ENCODE measurements at places on chromosomes 5 and 9.
A peak's percentile ranks its signal among the peaks of the same experiment; 100 is the strongest.

GRCh38 chr9:70044490-70045307 lies 1.1 kb downstream of the MAMDC2 start:
- DNase-seq: no peak

DNA sequence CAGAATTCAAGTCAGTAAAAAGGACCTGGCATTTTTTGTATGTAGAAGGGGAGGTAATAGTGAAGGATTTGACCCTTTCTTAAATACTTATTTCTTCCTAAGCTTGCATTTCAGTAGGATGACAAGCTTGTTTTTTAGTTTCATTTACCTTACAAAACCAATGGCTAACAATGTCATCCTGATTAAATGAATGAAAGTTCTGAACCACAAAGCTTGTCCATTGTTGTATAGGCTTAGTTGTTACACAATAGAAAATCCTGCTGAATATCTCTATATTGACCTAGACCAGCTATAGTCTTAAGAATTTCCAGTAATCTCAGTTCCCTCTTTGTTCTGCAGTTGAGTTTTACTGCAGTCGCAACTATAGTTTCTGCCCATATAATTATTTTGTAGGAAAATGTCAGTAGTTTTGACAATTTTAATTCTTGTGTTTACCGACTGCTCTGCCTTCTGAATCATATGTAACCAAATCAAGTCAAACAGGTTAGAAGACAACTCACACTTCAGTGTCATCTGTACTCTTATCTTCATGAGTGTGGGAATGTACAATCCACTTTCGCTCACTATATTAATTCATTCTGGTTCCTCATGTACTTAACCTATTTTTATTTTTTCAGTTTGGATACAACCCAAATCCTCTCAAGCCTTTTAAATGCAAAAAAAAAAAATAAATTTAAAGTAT lies 195.7 kb downstream of the CD180 start:
- no peak for DNase-seq

GRCh38 chr5:150674341-150674821 lies 13.3 kb downstream of the MYOZ3 start:
- no peak for DNase-seq

- no peak for DNase-seq
Measured at GRCh38 chr9:127755061-127756060, 20.3 kb upstream of the TOR2A start.

- no peak for DNase-seq
Measured at GRCh38 chr5:134504629-134505300, 20.7 kb upstream of the JADE2 start.

DNA sequence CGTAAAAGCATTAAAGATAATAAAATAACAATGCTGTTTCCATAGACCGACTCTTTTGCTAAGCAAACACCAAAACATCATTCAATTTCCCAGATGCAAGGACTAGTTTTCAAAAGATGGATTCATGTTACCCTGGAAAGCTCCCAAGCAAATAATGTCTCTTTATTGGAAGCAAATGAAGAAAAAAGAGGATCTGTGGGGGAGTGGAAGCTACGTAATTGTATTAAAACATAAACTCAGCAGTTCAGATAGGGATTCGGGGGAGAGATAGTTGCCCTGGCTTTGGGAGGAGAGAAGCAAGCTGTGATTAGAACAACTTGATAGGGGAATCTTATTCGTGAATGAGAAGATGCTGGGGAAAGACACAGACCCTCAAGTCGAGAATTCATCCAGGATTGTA lies 491.0 kb upstream of the CLINT1 start:
- DNase-seq: no peak

- no peak for DNase-seq
Measured at GRCh38 chr9:69086769-69087168, 51.2 kb downstream of the FXN start.

DNA sequence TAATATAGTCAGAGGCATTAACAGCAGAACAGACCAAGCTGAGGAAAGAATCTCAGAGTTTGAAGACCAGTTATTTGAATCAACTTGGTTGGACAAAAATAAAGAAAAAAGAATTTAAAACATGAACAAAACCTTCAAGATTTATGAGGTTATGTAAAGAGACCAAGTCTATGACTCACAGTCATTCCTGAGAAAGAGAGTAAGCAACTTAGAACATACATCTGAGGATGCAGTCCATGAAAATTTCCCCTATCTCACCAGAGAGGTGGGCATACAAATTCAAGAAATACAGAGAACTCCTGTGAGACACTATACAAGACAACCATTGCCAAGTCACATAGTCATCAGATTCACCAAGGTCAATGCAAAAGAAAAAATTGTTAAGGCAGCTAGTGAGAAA lies 17.4 kb upstream of the C9orf72 start:
- no peak for DNase-seq

DNA sequence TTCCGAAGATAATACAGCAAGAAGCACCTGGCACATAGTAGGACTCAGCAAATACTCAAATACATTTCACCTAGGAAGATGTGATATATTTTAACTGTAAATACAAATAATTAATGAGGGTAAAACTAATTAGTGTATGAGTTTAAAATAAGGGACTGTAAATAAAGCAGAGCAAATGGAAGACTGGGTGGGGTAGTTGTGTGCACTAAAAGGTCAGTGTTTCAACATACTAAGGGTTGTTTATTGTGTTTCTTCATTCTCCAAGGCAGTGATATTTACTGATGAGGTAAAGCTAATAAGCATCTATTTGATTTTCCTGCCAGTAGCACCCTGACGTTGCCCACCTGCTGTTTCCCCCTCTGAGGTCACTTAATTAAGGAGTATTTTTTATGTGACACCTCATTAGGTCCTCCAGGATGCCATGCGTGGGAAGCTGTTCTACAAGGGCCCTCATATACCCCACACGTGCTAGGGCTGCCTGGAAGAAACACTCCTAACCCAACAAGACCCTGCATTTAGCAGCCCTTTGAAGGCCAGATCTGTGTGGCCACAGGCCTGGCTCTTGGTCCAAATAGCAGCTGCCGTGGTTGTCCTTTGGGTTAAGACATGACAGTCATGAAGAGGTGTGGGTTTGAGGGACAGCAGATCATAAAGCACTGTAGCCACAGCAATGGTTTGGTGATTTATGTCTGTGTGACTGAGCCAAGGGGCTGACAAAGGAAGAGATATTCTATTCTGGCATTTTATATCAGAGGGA lies 97.5 kb upstream of the RPS23 start:
- DNase-seq: no peak

- no peak for DNase-seq
Measured at GRCh38 chr5:45410304-45410995, 285.7 kb downstream of the HCN1 start.

GRCh38 chr9:115192280-115192679 lies 74.3 kb upstream of the TNC start:
- no peak for DNase-seq

- DNase-seq: no peak
Measured at GRCh38 chr5:124630767-124631704, 115.4 kb downstream of the ZNF608 start.

DNA sequence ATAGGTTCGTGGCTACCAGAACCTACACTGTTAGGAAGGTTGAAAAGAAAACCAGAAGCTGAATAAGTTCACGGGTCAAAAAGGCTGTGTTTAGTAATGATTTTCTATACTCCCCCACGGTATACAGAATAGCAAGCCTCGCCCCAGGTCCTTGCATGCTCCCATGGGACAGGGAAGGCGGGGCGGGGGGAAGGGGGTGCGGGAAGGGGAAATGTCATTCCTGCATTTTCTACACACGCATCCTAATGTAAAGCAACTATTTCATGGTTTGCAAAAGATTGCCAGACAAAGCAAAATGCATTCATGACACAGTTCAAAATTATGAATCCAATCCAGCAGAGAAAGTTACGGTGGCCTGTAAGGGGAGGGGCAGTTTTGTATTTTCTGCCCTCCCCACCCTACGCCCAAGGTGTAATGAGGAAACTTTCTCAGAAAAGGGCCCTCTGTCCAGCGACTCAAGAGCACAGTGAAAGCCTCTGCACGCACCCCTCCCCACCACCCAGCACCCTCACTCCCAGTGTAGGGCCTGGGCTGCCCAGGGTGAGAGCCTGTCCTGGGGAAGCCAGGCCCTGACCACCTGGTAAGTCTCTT lies 105.2 kb downstream of the ROR2 start:
- no peak for DNase-seq

DNA sequence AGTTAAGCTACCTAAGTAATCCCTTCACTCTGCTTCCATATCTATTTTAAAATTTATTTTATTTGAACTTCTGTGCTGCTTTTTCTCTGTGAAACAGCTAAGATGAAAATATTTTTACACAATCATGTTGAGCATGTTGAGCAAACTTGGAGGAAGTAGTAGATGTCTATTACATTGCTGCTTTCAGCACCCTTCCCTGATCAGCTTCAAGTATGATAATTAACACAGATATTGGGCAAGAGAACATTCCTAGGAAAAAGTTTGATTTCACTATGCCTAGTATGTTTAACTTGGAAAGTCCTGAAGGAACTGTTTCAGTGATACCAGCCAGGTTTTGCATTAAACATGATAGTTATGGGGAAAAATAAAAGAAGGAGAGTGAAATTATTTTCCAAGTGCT lies 283.6 kb downstream of the ELAVL2 start:
- DNase-seq: no peak

GRCh38 chr9:97933297-97933998 lies 4.5 kb downstream of the HEMGN start:
- DNase-seq: no peak

- no peak for DNase-seq
Measured at GRCh38 chr5:175700991-175701390, 43.1 kb downstream of the HRH2 start.

DNA sequence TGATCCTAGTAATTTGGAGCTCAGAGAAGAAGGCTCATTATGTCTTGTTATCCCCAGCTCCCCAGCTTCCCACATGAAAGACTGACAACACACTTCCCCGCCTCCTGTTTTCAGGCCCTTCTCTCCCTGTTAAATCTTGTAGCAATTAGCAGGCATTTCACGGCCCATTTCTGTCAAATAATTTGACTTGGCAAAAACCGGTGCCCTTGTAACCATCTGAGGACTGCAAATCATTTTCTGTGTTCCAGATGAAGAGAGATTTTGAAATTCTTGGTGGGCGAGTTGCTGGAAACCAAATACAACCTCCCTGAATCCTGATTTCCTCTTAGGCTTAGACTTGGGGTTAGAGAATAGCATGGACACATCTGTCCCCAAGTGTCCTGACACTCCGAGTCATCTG lies 109.7 kb downstream of the MSX2 start:
- DNase-seq: no peak

GRCh38 chr5:159322180-159322579 lies 8.1 kb downstream of the IL12B start:
- no peak for DNase-seq

- DNase-seq: no peak
Measured at GRCh38 chr9:134286471-134287245, 39.6 kb upstream of the RXRA start.

DNA sequence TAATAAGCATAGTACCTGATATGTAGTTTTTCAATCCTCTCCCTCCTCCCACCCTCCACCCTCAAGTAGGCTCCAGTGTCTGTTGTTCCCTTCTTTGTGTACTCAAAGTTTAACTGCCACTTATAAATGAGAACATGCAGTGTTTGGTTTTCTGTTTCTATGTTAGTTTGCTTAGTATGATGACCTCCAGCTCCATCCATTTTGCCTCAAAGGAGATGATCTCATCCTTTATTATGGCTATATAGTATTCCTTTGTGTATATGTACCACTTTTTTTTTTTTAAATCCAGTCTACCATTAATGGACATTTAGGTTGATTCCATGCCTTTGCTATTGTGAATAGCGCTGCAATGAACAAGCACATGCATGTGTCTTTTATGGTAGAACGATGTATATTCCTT lies 20.5 kb downstream of the POLK start:
- DNase-seq: no peak

DNA sequence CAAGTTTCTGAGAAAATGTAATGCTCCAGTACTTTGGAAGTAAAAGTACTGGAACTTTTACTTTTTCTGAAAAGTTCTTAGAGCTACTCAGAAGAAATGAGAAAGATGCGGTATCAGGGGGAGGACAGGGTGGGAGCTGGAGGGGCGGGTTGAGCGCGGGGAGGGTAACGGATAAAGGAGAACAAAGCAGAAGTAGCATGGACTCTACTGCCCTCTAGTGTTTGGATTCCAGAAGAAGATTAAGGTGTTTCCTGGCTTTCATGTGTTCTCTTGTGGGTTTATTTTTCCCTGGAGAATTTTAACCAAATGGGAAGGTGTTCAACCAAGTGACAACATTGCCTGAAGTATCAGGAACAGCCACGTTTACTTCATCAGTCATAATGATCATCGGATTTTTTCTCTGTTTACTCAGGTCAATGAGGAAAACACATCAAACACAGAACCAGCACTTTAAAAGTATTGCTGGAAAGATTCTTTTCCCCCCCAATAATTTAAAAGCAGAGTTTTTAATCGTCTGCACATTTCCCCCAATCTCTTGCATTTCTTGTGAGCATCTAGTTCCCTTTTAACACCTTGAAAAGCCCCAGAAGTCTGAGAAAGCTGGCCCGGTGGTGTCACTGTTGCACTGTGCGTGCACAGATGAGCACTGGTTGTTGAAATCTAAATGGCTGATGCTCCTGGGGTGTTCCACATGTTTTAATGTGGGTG lies 190.6 kb downstream of the MPDZ start:
- peak; percentile 48 for DNase-seq

DNA sequence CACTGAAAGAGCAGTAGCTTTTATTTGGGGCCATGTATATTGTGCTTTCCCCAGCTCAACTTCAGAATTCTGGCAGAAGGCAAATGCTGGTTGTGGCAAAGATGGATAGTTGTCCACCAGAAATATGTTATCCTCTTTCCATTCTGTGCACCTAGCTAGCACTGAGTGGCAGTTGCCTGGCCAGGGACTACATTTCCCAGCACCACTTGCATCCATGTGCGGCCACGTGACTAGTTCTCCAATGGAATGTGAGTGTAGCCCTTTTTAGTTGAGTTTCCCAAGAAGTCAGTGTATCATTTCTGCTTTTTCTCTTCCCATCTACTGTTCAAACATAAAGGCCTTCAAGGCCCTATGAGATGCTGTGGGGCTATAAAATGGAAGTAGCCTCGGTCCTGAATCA lies 354.0 kb upstream of the CLINT1 start:
- DNase-seq: no peak

DNA sequence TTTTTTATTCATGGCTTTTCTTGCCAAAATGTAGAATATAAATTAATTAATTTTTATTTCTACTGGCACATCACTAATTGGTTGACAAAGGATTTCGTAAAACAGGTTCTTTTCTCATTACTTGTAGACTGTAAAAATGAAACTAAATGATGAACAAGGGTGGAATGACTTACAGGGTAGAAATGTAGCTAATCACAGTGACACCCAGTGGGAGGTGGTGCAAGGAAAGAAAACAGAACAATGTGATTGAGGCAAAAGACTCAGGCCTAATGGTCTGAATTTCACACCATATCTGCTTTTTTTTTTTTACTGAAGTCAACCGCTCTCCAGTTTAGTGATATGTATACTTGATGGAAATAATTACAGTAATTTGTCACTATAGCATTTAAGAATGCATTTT lies 28.9 kb downstream of the GABRG2 start:
- no peak for DNase-seq

DNA sequence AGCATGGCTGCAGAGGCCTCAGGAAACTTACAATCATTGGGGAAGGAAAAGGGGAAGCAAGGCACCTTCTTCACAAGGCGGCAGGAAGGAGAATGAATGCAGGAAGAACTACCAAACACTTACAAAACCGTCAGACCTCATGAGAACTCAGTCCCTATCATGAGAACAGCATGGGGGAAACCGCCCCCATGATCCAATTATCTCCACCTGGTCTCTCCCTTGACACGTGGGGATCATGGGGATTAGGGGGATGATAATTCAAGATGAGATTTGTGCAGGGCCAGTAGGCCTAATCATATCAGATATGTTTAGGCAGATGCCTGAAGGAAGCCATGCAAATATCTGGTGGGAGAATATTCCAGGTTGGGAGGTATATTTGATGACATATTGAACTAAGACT lies 1176.4 kb upstream of the CDH18 start:
- no peak for DNase-seq
